Heart right ventricle (tissue), 16 donors: ENCODE measurements at places on chromosomes 13 and 19. TPM values are rescaled to one million over a fixed set of nuclear protein-coding genes. Genes with fewer than 3 reads are reported as not detected.

The SIGLEC14 gene
- total RNA-seq, result 0.57 TPM

DNA sequence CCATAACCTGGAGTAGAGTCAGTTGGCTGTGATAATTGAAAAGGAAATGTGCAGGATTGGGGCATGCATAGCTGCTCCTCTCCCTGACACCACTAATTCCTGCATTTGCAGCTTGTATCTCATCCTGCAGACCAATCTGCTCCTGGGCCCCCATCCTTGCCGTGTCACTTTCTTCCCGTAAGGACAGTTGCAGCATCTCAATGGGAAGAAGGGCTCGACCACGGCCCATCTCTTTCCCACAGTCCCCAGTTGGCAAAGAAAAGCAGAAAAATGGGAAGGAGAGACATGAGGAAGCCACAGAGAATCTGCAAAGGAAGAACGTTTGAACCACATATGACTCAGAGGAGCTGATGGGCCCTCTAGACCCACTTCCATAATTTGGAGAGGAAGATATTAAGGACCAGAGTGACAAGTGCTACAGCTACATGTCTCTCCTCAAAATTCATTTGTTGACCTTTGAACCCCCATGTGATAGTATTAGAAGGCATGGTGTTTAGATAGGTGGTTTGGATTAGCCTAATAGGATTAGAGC lies 1.8 kb upstream of the SIGLEC12 start:
- no peak for DNase-seq

- no peak for DNase-seq
Observed at GRCh38 chr13:81757348-81757970, 1416.5 kb upstream of the SPRY2 start.

The SYNGR4 gene
- not detected for total RNA-seq

- no peak for DNase-seq
Observed at GRCh38 chr13:74442751-74443150, 308.5 kb upstream of the KLF12 start.

DNA sequence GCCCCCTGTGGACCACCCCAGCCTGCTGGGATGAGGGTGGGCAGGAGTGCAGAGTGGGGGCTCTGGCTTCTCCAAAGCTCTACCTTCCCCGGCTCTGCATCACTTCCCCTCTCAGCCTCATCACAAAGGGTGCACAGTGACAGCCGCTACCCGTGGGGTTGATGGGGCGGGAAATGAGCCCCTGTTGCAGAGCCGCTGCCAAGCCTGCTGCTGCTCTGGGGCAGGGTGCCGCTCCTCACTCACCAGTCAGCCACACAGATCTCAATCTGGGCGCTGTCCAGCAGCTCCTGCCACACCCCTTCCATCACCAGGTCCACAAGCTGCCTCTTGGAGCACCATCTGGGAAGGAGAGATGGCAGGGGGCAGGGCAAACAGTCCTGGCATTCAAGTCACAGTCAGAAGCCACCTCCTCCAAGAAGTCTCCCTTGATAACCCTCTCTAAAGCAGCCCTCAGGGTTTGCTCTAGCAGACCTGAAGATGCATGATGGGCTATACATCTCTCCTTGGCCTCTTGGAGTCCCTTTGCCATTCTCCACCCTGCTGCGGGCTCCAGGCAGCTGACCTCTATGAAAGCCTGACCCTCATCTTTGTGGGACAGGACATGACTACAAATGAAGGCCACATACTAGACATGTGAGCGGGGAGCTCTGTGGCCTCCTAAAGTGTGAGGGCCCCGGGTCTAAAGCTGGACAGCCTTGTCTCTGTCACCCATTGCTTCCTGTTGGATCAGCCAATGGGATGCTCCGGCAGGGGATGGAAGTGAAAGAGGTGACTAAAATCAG lies 15.7 kb downstream of the MRPS12 start:
- no peak for DNase-seq

DNA sequence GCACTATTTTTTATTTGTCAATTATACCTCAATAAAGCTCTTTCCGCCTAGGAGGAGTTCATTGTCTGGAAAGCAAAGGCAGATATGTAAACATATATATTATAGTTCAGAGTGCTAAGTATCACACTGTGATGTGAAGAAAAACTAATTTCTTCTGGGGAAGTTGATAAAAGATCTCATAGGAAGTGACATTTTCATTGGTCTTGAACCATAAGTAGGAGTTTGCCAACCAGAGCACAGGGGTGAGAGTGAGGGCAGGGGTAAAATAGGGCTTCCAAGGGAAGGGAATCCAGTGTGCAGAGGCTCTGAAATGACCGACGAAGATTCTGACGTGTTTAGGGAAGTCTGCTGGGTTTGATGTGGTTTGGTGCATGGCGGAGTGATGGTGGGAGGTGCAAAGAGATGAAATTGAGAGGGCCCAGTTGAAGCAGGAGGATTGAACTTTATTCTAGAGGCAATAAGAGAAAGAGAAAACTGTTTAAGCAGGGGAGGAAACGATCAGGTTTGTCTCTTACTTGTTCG lies 780 bp upstream of the GTF2F2 start:
- no peak for DNase-seq

The ZNF134 gene
- total RNA-seq, result 12.7 TPM

GRCh38 chr13:91144054-91144453 lies 203.4 kb upstream of the MIR17HG start:
- DNase-seq, result no peak
